Calu3 (cell line): ENCODE measurements at places on chromosomes 1 and 21. TPM values are rescaled to one million over a fixed set of nuclear protein-coding genes. Genes with fewer than 3 reads are reported as not detected.

SEMA4A gene
- 6.9 and 7.2 TPM in 2 replicates for total RNA-seq

CD5L gene
- total RNA-seq = not detected in 2 replicates

GRCh38 chr1:227447531-227447990, 115.8 kb upstream of the ZNF678 start:
- DNase-seq = peak; percentile 57

- DNase-seq = no peak
Observed at GRCh38 chr1:45403298-45403697, 63.1 kb upstream of the MUTYH start.

PTGFR gene
- 0.35 and 0.37 TPM in 2 replicates for total RNA-seq
